ENCODE measurements at places on chromosomes 6 and 20. TPM values are rescaled to one million over a fixed set of nuclear protein-coding genes. Genes with fewer than 3 reads are reported as not detected.

- no peak for DNase-seq
Measured at GRCh38 chr6:47733879-47734558, 35.6 kb downstream of the ADGRF4 start.

DNA sequence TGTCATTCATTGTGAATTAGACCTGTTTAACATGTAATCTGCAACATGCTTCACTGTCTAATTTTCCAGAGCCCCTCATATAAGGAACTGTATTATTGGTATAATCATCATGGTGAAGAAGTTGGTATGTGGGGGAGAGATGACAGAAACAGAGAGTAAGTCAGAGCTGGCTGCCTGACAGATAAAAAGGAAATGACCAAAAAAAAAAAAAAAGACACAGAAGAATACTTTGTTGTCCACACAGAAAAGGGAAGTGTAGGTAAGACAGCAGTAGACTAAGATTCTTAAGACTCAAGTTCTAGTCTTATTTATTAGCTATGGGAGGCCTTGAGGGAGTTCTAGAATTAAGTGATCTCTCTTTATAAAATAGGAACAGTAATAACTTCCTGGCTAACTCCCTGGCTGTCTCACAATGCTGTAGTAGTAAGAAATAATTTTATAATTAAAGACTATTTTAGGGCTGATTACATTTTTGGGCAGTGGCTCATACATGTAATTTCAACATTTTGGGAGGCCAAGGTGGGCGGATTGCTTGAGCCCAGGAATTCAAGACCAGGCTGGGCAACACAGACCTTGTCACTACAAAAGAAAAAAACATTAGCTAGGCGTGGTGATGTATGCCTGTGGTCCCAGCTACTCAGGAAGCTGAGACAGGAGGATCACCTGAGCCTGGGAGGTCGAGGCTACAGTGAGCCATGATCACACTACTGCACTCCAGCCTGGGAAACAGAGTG, 102.5 kb downstream of the PRL start:
- DNase-seq = no peak

GRCh38 chr6:41347378-41348050, 12.1 kb downstream of the NCR2 start:
- no peak for DNase-seq

DNA sequence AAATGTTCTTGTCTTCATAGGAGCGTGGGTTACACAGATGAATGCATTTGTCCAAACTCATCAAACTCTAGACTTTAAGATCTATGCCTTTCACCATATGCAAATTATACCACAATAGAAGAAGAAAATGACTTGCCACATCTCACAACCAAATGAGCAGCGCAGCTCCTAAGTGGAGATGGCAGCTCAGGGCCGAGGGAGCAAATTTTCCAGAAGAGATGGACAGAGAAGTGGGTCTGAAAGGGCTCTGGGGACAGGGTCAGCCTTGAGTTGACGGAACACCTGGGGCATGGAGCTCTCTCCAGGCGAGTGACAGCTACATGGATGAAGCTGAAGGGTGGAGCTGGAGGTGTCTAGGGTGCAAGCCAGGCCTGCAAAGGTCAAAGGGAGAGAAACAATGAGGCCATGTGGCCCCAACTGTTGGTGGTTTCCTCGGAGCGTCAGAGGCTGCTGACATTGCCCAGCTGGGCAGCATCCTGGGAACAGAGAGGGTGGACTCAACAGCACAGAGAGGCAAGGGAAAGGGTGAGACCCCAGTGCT, 228.3 kb downstream of the NRN1 start:
- no peak for DNase-seq

Gene ARHGAP18
- total RNA-seq = 18.2 TPM

Gene COX4I2
- total RNA-seq = 8.3 TPM

GRCh38 chr6:105482227-105482844, 79.5 kb upstream of the PREP start:
- peak; percentile 86 for DNase-seq

GRCh38 chr6:36897609-36898008, 11.9 kb downstream of the C6orf89 start:
- no peak for DNase-seq

DNA sequence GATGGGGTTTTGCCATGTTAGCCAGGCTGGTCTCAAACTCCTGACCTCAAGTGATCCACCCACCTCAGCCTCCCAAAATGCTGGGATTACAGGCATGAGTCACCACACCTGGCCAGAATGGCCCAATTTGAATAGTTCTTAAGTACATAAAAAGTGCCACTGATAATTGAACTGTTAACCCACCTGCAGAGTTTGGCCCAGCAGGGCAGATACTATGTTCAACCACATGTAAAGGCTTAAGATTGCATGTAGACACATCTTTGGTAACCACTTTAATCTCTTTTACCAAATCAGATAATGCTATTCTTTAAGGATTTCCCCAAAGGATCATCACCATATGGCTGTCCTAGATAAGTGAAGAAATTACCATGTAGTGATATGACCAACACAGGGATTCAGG, 21.3 kb upstream of the SGK1 start:
- no peak for DNase-seq

GRCh38 chr6:6865611-6866010, 242.2 kb upstream of the RREB1 start:
- DNase-seq = no peak

- DNase-seq = no peak
Measured at GRCh38 chr6:70663881-70664466, 3.7 kb upstream of the SMAP1 start.

GRCh38 chr6:130282234-130282995, 59.7 kb upstream of the SAMD3 start:
- DNase-seq = no peak

DNA sequence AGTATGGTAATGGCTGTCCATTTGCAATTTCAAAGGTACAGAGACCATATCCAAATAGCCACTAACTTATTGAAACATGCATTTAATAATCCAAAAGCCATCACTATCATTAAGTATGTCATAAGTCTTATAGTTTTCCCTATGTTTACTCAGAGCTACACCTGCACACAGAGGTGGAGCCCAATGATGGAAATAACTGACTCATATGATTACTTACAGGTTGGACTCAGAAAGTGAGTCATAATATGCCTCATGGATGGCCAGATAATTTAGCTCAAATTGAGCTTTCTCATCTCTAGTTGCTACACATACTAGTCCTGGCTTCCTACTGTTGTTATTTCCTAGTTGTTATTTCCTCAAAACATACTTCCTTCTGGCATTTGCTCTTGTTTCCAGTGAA, 104.4 kb upstream of the KHDRBS2 start:
- no peak for DNase-seq

Gene TASP1
- total RNA-seq = 22.7 TPM

Gene BPIFB1
- total RNA-seq = 2.1 TPM

DNA sequence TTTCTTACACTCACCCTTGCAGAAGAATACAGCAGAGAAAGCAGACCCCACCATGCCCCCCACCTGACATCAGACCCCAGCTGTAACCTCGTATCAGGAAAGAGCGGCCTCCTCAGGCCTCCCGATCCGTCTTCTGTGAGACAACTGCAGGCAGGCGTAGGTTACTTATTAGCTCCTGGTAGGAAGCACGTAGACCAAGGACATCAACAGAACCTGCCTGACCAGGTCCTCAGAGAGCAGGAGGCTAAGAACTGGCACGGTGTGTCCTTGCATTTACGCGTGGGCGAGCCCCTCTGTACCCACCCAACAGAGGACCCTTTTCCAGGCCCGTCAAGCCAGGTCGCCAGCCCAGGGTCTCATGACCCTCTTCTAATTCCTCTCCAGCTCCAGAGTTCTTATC, 51.0 kb downstream of the ABHD12 start:
- no peak for DNase-seq

DNA sequence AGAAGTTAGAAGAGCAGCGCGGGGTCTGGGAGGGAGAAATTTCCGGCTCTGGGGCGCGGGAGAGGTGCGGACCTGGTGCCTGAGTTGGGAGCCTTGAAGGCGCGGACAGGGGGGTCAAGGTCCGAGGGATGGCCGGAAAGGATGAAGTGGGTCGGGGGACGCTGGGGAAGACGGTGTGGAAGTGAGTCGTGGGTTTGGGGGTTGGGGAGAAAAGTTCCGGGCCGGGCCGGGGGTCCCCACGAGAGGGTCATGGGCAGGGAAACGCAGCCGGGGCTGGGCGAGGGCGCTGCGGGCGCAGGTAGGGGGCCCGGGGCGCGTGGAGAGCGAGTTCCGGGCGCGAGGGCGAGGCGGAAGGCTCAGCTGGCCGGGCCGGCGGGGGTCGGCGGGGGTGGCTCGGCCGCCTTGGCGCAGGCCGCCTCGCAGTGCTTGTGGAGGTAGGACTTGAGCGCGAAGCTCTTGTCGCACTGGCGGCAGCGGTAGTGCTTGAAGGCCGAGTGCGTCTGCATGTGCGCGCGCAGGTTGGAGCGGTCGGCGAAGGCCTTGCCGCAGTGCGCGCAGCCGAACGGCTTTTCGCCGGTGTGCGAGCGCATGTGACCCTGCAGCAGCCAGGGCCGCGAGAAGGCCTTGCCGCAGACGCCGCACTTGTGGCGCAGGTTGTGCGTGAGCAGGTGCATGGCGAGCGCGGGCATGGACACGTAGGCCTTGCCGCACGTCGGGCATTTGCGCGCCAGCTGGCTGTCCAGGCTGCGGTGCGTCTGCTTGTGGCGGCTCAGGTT, 10.5 kb upstream of the SRXN1 start:
- DNase-seq = no peak

DNA sequence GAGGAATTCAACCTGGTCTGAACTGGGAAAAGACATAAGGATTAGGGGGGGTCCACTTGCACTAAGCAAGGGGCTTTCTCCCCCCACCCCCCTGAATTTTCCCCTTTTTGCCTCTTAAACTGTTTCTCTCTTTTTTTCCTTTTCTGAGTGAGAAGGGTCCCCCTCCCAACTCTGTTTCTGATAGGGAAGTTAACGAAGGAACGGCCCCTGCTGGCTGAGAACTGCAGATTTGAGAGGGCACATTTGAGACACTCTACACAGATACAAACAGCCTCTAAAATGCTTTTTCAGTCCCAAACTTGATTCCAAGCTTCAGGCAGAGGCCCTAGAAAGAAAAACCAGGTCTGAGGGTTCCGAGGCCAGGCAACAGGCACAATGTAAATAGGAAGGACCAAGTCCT, 91.7 kb downstream of the JARID2 start:
- DNase-seq = no peak

Gene NNAT
- 2.1 TPM for total RNA-seq

- DNase-seq = no peak
Measured at GRCh38 chr6:20416567-20417345, 15.1 kb downstream of the E2F3 start.

DNA sequence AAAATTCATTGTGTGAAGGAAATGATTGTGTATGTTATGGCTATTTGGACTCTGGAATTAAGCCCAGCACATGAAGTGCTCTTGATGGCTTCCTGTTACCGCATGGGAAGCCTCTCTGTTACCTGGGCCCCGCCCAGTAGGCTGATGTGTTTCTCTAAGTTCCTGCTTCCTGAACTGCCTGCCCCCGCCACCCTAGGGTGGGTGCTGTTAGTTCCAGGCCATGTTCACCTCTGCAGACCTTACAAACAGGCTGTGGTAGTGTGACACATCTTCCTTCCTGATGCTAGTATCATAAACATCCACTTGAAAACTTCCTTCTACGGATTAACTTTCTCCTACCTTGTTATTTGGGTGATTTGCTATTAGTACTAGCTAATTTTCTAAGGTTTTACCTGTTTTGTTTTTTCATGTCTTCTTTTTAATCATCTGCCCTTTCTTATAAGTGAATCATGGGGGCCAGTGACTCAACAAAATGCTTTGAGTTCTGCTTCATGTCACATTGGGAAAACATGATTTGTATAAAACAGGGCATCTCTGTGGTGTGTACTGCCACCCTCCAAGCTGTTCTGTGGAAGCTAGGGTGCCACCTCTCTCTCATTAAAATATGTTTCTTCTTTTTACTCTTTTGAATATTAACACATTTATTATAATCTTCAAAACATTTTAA, 40.6 kb downstream of the SH3BGRL2 start:
- DNase-seq = no peak

- no peak for DNase-seq
Measured at GRCh38 chr6:163226181-163226835, 188.2 kb upstream of the QKI start.

- no peak for DNase-seq
Measured at GRCh38 chr6:110560239-110561007, 84.0 kb upstream of the SLC22A16 start.
